Activated CD4-positive, alpha-beta T cell treated with anti-CD3 and anti-CD28 coated beads, Interleukin-2, amount 10 ng/mL, durations not matched to agents 24 days and 14 days (primary cell): ENCODE measurements at places on chromosomes 4 and X.

- peaks cover 29% of the 10 kb centered on the region for H3K4me1 ChIP-seq
- no peak for DNase-seq
- no peaks in the 10 kb centered on the region for H3K27me3 ChIP-seq
- peaks cover 45% of the 10 kb centered on the region for H3K36me3 ChIP-seq
- peak overlapping the region; percentile 74 for H3K27ac ChIP-seq
- H3K4me3 ChIP-seq, result no peak overlapping the region
Observed at GRCh38 chr4:142574306-142574705, 271.8 kb downstream of the INPP4B start.

DNA sequence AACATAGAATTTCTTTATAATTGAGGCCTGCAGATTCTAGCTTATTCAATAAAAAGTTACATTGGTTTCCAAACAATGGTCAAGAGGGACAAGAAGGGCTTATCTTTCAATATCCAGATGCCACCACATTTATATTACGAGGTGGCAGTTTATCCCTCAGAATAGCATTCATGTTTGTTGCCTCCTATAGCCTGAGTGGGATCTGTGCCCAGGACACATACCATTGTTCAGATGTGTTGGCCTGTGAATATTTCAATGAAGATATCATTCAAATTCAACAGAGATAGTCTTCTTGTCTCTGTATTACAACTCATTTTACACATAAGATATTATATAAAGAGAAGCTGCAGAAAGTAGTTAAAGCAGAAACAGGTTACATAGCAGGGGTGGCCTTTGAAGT lies 20.5 kb downstream of the GLRB start:
- H3K4me1 ChIP-seq, result no peaks in the 10 kb centered on the region
- no peaks in the 10 kb centered on the region for H3K36me3 ChIP-seq

- H3K27me3 ChIP-seq, result no peaks in the 10 kb centered on the region
- H3K4me1 ChIP-seq, result no peaks in the 10 kb centered on the region
- H3K36me3 ChIP-seq, result no peaks in the 10 kb centered on the region
- no peak overlapping the region for H3K4me3 ChIP-seq
Observed at GRCh38 chrX:86830685-86831084, 682.4 kb downstream of the DACH2 start.

DNA sequence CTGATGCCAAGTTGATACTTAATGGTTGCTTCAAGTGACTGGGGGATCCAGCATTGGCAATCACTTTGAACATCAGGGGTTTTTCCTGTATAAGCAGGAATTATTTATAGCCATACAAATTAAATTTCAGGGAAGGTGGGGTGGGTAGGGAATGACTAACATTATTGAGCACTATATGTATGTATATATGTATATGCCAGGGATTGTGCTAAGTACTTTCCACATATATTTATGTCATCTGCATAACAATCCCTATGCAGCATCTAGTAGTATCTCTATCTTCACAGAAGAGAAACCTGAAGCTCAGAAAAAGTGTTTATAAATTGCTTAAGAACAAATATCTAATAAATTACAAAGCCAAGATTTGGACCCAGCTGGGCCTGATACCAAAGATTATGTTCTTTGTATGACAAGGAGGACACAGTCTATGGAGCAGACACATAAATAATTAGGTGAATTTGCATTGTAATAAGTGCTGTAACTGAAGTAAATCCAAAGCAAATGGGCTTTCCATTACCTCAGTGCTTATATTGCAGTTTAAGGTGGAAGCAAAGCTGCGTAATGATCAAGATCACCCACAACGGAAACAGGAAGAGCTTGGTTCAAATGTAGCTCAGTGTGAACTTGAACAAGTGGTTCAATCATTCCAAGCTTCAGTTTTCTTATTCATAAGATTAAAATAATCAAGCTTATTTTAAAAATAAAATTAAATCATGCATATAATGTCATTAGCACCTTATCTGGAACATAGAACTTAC lies 18.9 kb upstream of the RASGEF1B start:
- DNase-seq, result no peak
- peaks cover 16% of the 10 kb centered on the region for H3K36me3 ChIP-seq

DNA sequence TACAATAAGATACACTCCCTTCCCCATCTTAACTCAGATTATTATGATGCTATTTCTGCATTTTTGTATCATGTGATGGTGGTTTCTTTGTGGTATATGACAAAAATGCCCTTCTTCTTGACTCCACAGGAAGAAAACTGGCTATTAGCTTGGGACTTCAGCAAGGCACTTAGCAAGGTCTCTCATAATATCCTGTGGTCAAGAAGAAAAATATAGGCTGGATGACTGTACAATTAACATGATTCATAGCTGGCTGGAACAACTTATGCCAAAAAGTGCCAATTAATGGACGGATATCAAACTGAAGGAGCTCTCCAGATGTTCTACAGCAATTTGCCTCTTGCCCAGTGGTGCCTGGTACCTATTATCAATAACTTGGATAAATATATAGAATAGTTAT lies 2.3 kb upstream of the MID1IP1 start:
- DNase-seq, result no peak
- H3K27ac ChIP-seq, result no peak overlapping the region
- no peaks in the 10 kb centered on the region for H3K27me3 ChIP-seq
- peaks cover 10% of the 10 kb centered on the region for H3K4me1 ChIP-seq
- H3K4me3 ChIP-seq, result no peak overlapping the region
- H3K36me3 ChIP-seq, result peaks cover 21% of the 10 kb centered on the region

- no peaks in the 10 kb centered on the region for H3K36me3 ChIP-seq
- H3K4me1 ChIP-seq, result peaks cover 26% of the 10 kb centered on the region
- peaks cover 1% of the 10 kb centered on the region for H3K27me3 ChIP-seq
- DNase-seq, result no peak
Observed at GRCh38 chr4:23332313-23332712, 557.5 kb downstream of the PPARGC1A start.

DNA sequence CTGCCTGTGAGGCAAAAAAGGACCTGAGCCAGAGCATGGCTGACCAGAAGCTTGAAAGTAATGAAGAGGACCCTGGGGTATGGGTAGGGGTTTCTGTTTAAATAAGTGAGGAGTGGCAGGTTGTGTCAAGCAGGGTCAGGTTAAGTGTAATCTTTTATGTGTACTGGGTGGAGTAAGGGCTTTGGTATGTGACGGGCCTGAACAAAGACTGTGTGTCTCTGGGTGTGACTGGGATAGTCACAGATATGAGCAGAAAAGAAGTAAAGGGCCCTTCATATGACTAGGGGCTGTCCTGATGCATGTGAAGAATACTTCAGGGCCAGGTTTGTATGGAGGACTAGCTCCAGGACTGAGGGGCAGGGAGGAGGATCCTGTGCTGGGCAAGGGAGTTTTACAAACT lies 82.4 kb downstream of the ITIH6 start:
- H3K36me3 ChIP-seq, result no peaks in the 10 kb centered on the region
- no peak overlapping the region for H3K27ac ChIP-seq
- no peaks in the 10 kb centered on the region for H3K4me1 ChIP-seq
- no peak overlapping the region for H3K4me3 ChIP-seq
- DNase-seq, result no peak
- no peaks in the 10 kb centered on the region for H3K27me3 ChIP-seq

DNA sequence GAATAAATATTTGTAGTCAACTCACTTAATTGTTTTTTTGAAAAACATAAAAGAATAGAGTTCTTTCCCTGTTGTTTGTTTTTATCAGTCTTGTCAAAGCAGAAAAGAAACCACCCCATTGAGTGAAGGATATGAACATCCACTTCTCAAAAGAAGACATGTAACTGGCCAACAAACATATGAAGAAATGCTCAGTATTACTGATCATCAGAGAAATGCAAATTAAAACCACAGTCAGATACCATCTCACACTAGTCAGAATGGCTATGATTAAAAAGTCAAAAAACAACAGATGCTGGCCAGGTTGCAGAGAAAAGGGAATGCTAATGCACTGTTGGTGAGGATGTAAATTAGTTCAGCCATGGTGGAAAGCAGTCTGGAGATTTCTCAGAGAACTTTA lies 326.1 kb upstream of the EMCN start:
- peaks cover under 1% of the 10 kb centered on the region for H3K27me3 ChIP-seq
- DNase-seq, result no peak
- H3K36me3 ChIP-seq, result no peaks in the 10 kb centered on the region
- no peaks in the 10 kb centered on the region for H3K4me1 ChIP-seq

DNA sequence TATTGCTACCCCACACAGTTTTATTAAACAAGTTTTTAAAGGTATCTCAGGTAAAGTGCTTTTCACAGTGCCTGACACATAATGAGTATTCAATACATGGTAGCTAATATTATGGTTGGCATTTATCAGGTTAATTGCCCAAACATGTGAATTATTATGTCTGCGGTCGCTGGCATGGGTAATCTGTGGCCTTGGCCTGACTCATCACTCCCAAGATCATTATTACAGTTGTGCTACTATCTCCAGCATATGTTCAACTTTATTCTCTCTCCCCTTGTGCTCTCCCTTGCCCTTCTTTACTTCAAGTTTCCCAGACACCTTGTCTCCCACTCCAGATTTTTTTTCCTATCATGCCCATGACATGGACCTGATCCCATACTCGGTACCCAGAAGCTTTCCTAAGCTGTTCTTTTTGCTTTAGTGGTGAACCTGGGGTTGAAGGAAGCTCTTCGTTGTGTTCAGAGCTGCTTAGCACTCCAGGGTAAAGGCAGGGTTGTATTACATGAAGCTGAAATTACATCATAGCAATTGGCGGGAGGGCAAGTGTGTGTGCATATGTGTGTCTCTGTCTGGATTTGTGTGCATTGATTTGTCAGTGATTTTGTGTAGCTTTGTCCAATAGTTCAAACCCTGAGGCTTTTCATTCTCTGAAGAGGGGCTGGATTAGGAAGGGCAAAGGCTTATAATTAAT lies 176.5 kb upstream of the NRK start:
- H3K36me3 ChIP-seq, result no peaks in the 10 kb centered on the region
- no peak for DNase-seq
- no peak overlapping the region for H3K4me3 ChIP-seq
- H3K27ac ChIP-seq, result no peak overlapping the region
- H3K27me3 ChIP-seq, result no peaks in the 10 kb centered on the region
- no peaks in the 10 kb centered on the region for H3K4me1 ChIP-seq

DNA sequence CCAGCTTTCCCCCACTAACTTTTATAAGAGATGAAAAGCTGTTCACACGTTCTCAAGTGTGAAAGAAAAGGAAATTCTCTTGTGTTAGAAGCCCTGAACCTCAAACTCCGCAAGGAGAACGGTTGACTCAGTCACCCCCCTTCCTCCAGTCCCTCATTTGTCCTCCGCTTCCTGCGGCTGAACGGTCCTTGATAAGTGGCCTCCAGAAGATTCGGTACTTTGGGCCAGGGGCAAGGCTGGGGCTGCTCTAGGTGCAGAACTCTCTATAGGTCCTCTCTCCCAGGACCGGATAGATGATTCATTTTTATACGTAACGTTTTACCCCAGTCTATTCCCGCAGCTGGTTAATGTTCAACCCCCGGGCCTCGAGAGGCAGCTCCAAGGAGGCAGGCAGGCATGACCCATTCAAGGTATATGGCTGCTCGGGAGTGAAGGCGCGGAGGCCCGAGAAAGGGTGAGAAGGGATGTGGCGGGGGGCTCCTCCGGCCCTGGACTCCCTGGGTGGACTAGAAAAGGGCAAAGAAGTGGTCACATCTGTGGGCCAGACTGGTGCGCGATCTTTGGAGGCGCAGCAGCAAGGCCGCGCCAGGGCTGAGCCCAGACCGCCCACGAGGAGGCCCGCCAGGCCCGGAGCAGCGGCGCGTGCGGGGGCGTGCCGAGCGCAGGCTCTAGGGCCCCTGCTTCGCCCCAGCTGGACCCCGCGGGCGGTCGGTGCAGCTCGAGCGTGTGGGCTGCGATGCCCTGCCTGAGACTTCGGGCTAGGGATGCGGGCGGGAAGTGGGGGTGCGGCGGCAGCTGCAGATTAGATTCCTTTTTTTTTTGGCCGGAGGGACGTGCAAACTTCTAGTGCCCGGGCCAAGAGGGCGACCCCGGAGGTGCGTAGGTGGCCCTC lies 11.7 kb downstream of the PITX2 start:
- H3K4me1 ChIP-seq, result no peaks in the 10 kb centered on the region
- DNase-seq, result peak; percentile 53
- peaks cover 70% of the 10 kb centered on the region for H3K27me3 ChIP-seq
- H3K4me3 ChIP-seq, result no peak overlapping the region
- peaks cover 3% of the 10 kb centered on the region for H3K36me3 ChIP-seq

DNA sequence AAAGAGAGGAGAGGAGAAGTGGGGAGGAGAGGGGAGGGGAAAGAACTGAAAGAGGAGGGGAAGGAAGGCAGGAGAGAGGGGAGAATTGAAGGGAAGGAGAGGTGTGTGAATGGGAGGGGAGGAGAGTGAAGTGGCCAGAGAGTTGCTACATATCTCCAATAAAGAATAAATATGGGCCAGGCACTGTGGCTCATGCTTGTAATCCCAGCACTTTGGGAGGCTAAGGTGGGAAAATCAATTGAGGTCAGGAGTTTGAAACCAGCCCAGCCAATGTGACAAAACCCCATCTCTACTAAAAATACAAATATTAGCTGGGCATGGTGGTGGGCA lies 482.4 kb downstream of the NAF1 start:
- H3K27ac ChIP-seq, result no peak overlapping the region
- DNase-seq, result no peak
- no peaks in the 10 kb centered on the region for H3K4me1 ChIP-seq
- no peaks in the 10 kb centered on the region for H3K36me3 ChIP-seq
- H3K27me3 ChIP-seq, result no peaks in the 10 kb centered on the region

- no peak overlapping the region for H3K27ac ChIP-seq
- H3K4me3 ChIP-seq, result no peak overlapping the region
- no peaks in the 10 kb centered on the region for H3K4me1 ChIP-seq
Observed at GRCh38 chr4:104868533-104868932, 278.1 kb upstream of the TET2 start.

DNA sequence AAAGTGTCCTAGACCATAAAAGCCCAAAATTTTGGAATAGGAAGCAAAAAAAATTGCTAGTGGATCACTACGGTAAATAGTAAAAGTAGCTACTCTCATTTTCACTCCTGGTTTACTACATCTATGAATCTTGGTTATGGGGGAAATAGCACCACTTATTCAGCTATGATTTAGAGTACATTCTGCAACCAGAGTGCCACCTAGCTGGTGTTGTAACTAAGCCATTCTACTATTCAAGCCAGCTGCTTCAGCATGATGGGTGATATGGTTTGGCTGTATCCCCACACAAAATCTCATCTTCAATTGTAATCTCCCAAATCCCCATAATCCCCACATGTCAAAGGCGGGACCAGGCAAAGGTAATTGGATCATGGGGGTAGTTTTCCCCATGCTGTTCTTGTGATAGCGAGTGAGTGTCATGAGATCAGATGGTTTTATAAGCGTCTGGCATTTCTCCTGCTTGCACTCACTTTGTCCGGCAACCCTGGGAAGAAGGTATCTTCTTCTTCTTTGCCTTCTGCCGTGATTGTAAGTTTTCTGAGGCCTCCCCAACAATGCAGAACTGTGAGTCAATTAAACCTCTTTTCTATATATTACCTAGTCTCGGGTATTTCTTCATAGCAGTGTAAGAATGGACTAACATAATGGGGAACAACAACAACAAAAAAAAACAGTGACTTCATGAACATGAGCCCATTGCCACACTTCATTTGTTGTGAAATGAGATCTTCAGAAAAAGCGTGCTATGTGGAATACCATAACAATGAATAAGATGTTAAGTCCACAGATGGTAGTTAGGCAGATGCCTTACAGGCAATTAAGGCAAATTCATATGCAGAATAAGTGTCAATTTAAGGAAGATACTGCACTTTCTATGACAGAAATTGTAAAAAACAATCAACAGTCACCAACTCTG lies 280.1 kb downstream of the PABPC4L start:
- H3K4me3 ChIP-seq, result no peak overlapping the region
- no peaks in the 10 kb centered on the region for H3K36me3 ChIP-seq
- H3K27ac ChIP-seq, result no peak overlapping the region
- no peaks in the 10 kb centered on the region for H3K4me1 ChIP-seq
- no peaks in the 10 kb centered on the region for H3K27me3 ChIP-seq

GRCh38 chr4:95545546-95545945 lies 3.2 kb downstream of the UNC5C start:
- H3K4me3 ChIP-seq, result no peak overlapping the region
- no peaks in the 10 kb centered on the region for H3K36me3 ChIP-seq
- H3K27me3 ChIP-seq, result peaks cover 49% of the 10 kb centered on the region
- H3K27ac ChIP-seq, result no peak overlapping the region
- H3K4me1 ChIP-seq, result peaks cover 14% of the 10 kb centered on the region
